ENCODE measurements at places on chromosomes 2 and 18.
A peak's percentile ranks its signal among the peaks of the same experiment; 100 is the strongest.

DNA sequence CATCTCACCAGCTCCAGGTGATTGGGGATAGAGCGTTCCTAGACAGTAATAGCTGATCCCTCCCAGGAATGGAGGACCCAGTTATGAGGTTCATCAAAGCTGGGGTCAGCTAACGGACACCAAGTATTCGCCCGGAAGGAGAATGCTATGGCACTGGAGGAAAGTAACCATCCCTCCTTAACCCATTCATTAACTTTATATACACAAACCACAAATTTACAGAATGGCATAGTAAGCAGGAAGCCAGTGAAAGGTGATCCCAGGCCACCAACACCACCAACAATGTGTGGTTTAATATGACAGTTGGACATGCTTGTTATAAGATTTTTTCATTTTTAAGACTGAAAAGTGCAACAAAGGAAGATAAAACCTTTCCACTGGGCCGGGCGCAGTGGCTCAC, 55.3 kb upstream of the CHMP1B start:
- DNase-seq: no peak

DNA sequence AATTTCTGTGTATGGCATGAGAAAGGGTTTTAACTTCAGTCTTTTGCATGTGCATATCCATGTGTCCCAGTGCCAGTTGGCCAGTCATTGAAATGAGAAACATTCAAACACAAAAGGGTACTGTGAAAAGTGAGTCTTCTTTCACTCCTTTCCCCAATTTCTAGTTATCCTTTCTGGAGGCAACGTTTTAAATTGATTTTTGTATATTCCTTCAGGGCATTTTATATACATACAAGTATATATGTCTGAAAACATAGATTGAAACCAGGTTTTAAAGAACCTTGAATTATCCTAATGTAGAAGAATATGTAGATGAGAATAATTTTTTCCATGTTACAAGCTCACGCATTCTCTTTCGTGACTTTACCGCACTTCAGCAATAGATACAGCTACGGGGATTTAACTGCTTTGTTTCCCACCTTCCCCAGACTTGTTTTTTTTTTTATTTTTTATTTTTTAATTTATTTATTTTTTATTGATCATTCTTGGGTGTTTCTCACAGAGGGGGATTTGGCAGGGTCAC, 18.8 kb downstream of the DDX1 start:
- DNase-seq: no peak

DNA sequence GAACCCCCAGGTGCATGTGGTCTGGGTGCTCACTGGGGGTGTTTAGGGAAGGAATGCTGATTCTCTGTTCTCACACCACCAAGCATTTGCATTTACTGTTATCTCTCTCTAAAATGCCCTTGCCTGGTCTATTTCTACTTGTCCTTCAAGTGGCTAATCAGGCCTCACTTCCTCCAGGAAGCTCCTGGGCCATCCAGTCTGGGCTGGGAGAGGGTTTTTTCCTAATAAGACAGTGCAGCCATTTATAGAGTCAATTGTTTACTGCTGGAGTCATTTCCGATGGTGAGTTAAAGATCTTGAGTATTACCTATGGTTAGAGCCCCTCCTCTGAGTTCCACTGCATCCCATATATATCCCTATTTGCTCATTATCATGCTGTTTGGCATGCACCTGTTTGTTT, 25.2 kb upstream of the ITGA6 start:
- no peak for DNase-seq

DNA sequence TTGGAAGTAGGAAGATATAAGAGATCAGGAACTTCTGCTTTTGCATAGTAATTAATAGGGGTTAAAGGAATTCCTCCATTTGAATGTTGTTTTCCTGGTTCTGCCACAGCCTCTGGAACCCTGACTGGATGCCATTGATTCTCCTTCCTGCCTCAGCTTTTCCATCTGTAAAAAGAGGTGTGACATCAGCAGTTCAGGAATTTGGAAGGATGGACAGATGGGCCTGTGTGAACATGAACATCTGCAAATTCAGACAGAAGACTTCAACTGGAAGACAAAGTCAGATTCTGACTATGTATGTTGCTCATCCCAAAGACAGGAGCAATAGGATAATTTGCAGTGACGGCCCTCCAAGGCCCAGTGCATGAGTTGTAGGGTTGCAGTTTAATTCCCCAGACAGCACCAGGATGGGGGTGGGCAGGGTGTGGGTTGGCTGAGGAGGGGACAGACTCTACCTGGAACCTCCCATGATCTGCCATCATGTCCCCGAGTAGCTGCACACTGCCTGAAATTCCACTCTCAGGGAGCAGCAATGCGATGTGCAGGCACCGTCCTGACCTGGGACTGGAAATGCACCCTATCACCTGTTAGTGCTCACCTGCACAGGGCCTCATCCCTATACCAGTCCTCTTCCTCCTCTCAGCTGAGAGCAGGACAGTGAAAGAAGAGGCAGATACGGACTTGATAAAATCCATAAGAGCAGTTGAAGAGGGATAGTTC, 98.9 kb upstream of the EPAS1 start:
- no peak for DNase-seq

- no peak for DNase-seq
Measured at GRCh38 chr2:175468431-175469098, 287.1 kb upstream of the ATP5MC3 start.

DNA sequence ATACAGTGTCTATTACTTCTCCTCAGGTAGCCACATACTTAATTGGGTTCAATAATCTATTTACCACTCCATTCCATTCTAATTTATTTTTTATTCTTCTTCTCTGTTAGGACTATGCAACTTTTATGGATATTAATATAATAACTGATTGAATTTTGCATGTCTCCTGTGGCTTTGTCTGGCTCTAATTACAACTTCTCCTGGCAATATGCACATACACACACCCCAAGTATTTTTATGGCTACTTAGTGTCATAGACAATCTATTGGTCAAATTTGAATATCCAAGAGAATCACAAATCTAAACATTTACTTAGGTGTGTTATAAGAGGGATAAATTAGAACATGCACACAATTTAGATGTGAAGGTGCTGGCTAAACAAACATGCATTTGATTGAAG, 73.1 kb downstream of the BOD1L2 start:
- DNase-seq: no peak

DNA sequence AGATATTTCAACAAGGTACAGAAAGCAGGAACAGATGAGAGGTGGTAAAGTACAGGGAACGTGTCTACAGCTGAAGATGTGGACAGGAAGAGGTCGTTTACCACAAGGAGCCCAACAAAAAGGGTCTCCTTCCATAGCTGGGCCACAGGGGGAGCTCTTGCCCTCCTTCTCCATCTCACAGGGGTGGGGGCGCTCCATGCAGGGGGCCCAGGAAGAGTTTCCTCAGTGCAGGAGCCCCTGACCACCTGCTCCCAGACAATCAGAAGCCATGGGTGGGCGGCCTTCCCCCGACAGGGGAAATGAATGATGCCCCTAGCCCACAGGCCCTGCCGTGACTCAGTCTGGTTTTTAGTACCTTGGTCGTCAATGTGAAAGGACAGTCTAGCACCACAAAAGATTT, 163.6 kb upstream of the ZNF516 start:
- DNase-seq: no peak

DNA sequence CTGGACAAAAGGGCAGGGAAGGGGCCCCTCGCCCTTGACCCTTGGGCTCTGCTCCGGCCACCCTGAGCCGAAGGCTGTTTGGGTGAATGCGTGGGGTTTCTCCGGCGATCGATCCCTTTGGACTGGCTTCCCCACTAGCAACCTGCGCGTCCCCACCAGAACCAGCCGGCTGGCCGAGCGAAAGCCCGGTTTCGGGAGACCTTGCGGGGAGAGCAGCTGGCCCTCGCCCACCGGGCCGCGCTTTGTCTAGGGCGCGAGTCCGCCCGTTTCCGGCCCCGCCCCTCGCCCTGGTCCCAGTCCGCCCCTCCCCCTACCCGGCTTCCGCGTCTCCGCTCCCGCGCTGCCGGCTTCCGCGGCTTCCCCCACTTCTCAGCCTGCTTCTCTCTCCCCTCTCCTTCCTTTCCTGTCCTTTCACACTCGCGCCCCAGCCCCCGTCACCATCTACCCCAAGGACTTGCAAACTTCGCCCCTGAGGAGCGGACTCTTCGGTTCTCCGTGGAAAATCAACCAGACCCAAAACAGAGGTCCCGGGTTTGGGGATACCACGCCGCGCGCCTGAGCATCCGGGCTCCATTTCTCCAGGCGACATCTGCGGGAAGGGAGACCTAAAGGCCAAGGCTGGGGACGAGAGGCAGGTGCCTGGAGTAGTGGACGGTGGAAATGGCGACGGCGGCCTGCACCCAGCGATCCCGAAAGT, 48.0 kb upstream of the ATP6V1B1 start:
- no peak for DNase-seq

GRCh38 chr2:219661955-219662395, 34.5 kb downstream of the SLC4A3 start:
- DNase-seq: peak; percentile 94

DNA sequence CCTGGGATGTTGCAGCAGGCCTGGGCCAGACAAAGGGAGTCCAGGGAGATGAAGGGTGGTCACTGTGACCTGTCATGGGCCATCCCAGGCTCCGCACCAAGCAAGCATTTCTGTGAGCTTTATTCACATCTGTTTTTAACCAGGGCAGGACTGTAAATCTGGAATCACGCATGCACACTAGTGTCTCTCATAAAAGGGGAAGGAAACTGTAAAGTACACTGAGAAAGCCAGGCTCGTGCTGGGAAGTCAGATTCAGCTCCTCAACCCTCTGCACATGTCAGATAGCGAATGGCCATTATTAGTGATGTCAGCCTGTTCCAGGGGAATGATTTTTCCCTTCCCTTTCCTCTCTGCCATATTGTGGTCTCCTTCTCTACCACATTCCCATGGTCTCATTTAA, 818.6 kb upstream of the RAB6C start:
- DNase-seq: no peak

GRCh38 chr2:109105113-109105512, 23.9 kb upstream of the SH3RF3 start:
- no peak for DNase-seq

DNA sequence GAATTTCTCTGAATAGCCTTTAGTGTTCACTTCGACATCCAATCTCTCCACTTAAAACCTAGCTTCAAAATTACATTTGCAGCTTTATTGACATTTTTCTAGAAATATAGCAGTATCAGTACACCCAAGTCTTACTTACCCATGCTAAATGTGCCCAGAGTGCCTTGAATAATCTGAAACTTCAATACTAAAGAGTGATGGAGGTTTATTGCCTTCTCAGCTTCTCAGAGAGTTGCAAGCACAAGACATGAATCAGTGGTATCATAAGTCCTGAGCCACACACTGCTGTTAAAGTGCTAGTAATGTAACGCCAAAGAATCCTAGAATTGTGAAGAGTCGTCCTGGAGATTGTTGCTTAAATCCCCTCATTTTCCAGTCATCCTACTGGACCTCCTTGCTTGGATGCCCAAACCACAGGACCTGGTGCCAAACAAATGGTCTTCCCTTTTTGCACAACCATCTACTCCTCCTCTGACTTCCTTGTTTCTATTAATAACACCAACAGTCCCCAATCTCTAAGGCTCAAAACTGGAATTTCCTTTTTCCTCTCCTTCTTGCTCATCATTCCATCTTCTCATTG, 83.2 kb upstream of the SPATS2L start:
- DNase-seq: peak; percentile 80

DNA sequence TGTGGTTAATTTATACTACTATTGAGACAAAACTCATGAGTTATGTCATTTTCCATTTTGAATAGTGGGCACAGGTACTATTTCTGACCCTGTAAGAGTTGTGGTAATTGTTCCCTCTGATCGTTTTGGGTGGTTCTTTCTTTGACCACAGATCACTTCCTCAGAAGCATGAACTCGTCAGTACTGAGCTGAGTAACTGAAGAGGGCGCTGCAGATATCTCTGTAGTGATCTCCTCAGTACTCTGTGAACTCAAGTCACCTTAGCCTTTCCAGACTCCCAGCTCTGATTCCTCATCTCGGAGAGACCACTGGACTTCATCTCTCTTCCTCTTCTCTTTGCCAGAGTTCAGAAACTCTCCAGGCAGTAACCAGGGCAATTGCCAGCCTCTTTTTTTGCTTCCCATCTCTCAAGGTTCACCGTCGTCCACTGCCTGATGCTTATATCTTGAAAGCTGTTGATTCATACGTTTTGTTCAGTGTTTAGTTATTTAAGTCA, 9.4 kb upstream of the IL1RL1 start:
- DNase-seq: peak; percentile 49

- DNase-seq: peak; percentile 58
Measured at GRCh38 chr2:111883661-111884591, at the start of gene ANAPC1. Gene ANAPC1, minus strand, starts transcription at chr2:111884193. Its CDS starts 3,368 bp downstream, at chr2:111880825.

- DNase-seq: no peak
Measured at GRCh38 chr18:63293935-63294334, 25.6 kb downstream of the BCL2 start.
